ENCODE measurements at places on chromosomes 2 and 18.

DNA sequence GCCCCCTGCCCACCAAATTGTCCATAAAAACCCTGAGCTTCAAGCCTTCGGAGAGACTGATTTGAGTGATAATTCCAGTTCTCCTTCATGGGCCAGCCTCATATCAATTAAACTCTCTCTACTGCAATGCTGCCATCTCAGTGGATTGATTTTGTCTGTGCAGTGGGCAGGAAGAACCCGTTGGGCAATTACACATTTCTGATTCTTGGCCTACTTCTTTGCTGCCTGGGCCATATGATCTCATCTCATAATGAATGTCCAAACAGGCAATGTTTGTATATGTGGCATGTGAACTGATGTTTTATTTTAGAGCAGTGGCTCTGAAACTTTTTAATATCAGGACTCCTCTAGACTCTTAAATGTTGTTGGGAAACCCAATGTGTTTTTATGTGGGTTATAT lies 101.2 kb upstream of the SLC38A11 start:
- no peak for DNase-seq

DNA sequence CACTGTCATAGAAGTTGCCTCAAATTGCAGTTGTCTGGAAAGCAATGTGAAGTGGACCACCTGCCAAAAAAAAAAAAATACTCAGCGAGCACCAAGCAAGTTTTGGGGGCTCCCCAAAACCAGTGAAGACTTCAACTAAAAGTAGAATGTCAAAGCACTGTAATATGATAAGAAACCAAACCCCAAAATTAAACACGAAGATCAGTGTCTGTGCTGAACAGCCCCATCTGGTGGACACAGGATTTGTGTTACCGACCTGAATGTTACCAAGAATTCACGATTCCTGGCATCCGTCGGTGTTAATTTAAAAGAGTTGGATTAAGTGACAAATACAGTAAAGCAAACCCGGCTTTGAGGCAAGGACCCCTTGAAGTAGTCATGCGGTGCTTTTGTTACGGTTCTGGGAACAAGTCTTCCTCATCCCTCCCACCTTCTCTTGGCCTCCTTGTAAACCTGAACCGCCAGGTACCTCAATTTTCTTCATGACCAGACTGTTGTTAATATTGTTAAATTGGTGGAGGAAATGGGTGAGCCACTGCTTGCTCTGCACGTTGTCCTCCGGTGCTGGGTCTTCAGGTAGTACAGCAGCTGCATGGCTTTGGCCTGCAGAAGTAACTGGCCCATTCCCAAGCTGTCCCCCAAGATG lies 31.3 kb upstream of the SSB start:
- DNase-seq: peak; percentile 79

DNA sequence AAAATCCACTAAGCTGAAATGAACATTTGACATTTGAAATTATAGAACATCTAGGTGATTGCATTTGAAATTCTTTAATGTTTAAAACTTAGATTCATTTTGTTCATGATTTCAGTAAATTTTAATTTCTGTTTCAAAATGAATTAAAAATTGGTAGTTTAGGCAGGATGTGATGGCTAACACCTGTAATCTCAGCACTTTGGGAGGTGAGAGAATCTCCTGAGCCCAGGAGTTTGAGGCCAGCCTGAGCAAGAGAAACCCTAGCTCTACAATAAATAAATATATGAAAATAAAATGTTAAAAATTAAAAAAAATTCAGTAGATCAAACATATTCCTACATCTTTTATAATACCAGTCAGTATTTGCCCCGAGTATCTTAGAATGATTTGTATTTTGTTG lies 217.0 kb downstream of the CD226 start:
- no peak for DNase-seq

GRCh38 chr2:236984046-236984445 lies 101.6 kb upstream of the COPS8 start:
- no peak for DNase-seq

GRCh38 chr2:222301053-222301795 lies 2.4 kb upstream of the PAX3 start:
- no peak for DNase-seq

DNA sequence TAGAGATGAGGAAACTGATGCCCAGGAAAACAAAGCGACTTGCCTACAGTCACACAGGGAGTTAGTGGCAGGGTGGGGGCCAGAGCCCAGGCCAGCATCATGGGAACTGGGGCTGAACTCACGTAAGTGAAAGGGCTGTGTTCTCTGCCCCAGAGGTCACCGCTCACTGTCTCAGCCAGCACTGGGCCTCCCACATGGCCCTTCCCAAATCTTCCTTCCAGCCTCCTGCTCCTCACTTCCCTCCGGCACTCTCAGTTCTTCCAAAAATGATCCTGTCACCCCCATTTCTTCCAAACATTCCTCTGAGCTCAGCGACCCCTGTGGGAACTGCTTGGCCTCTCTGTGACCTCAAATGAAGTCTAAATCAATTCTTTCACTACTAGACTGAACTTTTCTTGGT lies 90.5 kb upstream of the TMEM247 start:
- DNase-seq: no peak

GRCh38 chr2:44801289-44801840 lies 140.1 kb upstream of the SIX3 start:
- DNase-seq: no peak

DNA sequence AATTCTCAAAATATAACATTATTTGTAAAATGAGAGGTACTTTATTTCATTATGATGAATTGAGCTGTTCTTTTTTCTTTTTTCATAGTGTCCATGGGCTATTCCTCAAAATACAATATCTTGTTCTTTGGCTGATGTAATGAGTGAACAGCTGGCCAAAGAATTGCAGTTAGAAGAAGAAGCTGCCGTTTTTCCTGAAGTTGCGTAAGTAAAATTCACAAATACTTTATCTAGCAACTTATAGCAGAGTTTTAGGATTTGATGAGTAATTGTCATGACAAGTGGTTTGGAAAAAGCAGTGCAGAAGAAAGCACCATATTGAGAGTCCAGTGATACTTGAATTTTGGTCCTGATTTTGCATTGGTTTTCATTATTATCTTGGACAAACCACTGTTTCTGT lies 9.8 kb downstream of the RIOK3 start:
- no peak for DNase-seq

- no peak for DNase-seq
Measured at GRCh38 chr2:234313558-234313957, 183.3 kb downstream of the ARL4C start.

DNA sequence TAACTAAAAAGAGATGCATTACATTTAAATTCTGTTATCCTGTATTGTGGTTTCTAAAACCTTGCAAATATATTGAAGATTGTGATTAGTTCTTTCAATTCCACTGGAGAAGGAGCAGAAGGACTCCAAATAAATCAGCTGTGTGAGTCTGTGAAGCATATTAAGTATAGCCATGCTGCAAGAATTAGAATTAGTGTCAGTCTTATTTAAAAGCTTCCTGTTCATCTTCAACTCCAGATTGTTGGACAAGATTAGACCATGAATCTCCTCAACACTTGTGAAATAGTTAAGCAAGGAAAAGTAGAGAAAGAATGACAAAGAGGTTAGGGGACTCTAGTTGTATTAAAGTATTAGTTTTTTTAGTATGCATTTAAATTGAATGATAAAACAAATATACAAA lies 92.5 kb upstream of the LRP1B start:
- no peak for DNase-seq

- DNase-seq: no peak
Measured at GRCh38 chr2:157203651-157204050, 53.9 kb upstream of the GALNT5 start.

DNA sequence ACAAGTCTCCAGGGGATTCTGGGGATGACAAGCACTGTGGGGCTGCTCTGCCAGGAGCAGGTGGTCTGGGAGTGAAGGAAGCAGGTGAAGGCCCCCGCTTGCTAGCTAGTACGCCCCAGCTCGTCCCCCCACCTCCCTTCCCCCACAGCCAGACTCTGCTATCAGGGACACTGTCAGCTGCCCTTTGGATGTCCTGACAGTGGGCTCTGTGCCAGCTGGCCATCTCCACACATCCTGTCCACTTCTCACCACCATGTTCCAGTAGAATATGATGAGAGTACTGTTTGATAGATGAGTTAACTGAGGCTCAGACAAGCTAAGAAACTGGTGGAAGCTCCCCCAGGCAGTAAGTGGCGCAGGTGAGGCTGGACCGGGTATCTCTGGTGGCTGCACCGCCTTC lies 276.2 kb downstream of the CELF4 start:
- no peak for DNase-seq

DNA sequence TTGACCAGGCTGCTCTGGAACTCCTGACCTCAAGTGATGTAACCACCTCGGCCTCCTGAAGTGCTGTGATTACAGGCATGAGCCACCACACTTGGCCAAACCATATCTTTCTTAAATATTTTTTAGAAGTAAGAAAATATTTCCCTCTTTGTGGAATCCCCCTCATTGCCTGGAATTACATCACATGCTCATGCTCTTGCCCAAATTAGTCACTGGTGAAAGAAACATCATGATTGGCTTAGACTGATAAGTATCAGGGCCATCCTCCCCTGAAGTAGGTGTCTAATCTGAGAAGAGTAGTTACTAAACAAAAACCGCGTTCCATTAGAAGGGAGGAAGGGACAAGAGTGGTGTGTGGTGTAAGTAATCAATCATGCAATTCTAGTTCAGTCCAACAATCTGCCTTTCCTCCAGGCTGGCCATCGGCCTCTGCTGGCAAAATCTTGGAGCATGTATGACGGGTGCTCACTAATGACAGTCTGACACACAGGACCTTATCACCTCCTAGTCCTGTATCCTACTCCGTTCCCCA lies 52.3 kb upstream of the SCG2 start:
- DNase-seq: no peak

GRCh38 chr2:148490840-148491439 lies 153.6 kb upstream of the EPC2 start:
- DNase-seq: no peak

- DNase-seq: no peak
Measured at GRCh38 chr18:58495207-58495606, 133.7 kb downstream of the ALPK2 start.

Measured in Ammon's horn (tissue), 1 donor.